Stromal cell of bone marrow (primary cell): ENCODE measurements at places on chromosomes 11 and 22.

- no peak for DNase-seq
Observed at GRCh38 chr11:61961570-61962212, 5.7 kb downstream of the FTH1 start.

DNA sequence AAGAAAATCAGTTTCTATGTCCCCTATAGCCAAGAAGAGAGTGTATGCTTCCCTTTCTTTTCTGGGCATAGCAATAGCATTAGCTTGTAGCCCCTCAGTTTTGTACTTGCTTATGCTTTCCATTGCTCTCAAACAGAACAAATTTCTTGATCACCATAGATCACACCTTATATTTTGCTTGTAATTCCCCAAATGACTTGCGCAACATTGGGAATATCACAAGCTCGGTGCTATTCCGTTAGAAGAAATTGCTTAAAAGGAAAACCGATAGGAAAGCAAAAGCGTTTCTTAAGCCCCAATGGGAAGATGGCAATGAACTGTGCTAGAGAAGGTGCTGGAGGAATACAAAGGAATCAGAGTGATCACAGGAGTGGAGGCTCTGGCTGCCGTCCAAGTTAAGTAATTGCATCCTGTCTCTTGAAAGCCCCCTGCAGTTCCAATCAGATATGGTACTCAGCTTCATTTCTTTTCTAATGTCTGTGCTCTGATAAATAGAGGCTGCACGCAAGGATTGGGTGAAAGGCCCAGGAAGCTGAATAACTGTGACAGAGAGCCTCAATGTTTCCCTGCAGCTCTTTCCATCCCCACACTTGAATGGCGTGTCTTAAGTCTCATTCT is 182.1 kb upstream of the KIRREL3 start:
- DNase-seq: no peak

GRCh38 chr11:123083623-123084029 is 21.7 kb upstream of the HSPA8 start:
- peak; percentile 99 for DNase-seq

DNA sequence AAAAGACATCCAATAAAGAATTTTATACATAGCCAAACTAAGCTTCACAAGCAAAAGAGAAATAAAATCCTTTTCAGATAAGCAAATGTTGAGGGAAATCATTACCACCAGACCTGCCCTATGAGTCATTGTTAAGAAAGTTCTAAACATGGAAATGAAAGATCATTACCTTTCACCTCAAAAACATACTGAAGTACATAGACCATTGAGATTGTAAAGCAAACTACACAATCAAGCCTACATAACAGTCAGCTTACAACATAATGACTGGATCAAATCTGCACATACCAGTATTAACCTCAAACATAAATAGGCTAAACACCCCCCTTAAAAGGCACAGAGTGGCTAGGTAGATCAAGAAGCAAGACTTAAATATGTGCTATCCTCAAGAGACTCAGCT is 501.0 kb upstream of the LUZP2 start:
- DNase-seq: no peak

GRCh38 chr11:27354359-27354965 is 8.6 kb downstream of the CCDC34 start:
- no peak for DNase-seq

GRCh38 chr11:33448461-33449130 is 191.4 kb downstream of the HIPK3 start:
- no peak for DNase-seq

GRCh38 chr22:36900225-36900624 is 13.2 kb upstream of the CSF2RB start:
- no peak for DNase-seq

DNA sequence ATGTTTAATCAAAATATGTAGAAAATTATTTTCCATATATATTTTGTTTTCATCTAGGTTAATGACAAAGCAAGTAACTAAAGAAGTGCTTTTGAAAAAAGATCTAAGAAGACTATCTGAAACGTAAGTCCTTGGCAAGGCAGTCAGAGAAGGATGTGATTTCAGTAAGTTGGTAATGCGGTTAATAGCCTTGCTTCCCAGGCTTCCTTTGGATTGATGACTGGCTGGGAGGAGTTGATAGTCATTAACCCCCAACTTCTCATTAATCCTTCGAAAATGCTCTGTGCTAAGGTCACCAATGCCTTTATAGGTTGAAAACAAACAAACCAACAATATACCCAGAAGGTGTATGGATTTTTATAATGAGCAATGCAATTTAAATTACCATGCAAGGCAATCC is 1326.5 kb downstream of the LRRC4C start:
- no peak for DNase-seq

- DNase-seq: no peak
Observed at GRCh38 chr11:47595967-47596366, 1.8 kb upstream of the C1QTNF4 start.

GRCh38 chr11:14669499-14669898 is 25.9 kb downstream of the PDE3B start:
- no peak for DNase-seq

- DNase-seq: peak; percentile 40
Observed at GRCh38 chr11:9219115-9219514, 46.0 kb downstream of the DENND5A start.

GRCh38 chr11:6618117-6619003 is 862 bp downstream of the TPP1 start:
- peak; percentile 68 for DNase-seq

- no peak for DNase-seq
Observed at GRCh38 chr11:115659061-115659963, 155.1 kb upstream of the CADM1 start.

GRCh38 chr11:78927511-78927910 is 352.8 kb upstream of the NARS2 start:
- no peak for DNase-seq
